Left ventricle myocardium superior (tissue), 1 donor: ENCODE measurements at places on chromosomes 5 and 9. TPM values are rescaled to one million over a fixed set of nuclear protein-coding genes. Genes with fewer than 3 reads are reported as not detected.

IL33 gene
- total RNA-seq, result 16.8 TPM

PRR16 gene
- 12.9 TPM for total RNA-seq

RASGRF2 gene
- total RNA-seq, result 6.5 TPM

AQP3 gene
- 14.8 TPM for total RNA-seq

ACOT12 gene
- not detected for total RNA-seq

CPEB4 gene
- total RNA-seq, result 125 TPM

RORB gene
- 7.0 TPM for total RNA-seq

INSL6 gene
- not detected for total RNA-seq
